NCI-H524 (cell line): ENCODE measurements at places on chromosomes 1 and 21.

DNA sequence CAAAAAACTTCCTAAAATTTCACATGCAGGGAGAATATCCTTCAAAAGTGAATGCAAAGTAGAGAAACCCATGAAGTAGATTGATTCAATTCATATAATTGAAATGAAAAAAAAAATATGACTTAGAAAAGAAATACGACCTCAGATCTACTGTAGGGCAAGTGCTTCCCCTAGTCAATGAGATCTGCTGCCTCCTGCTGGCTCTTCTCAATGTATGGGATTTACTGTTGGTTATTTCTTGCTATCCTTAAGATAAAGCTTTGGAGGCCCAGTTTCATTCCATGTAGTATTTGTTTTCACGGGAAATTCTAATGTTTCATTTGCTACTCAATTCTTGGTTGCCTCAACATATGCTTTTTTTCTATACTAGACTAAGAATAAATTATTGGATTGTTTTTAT is 46.2 kb downstream of the ZNF648 start:
- no peak for DNase-seq

GRCh38 chr1:165891111-165891860 is 63.9 kb downstream of the UCK2 start:
- no peak for DNase-seq

GRCh38 chr1:37100310-37100709 is 66.0 kb upstream of the GRIK3 start:
- no peak for DNase-seq

DNA sequence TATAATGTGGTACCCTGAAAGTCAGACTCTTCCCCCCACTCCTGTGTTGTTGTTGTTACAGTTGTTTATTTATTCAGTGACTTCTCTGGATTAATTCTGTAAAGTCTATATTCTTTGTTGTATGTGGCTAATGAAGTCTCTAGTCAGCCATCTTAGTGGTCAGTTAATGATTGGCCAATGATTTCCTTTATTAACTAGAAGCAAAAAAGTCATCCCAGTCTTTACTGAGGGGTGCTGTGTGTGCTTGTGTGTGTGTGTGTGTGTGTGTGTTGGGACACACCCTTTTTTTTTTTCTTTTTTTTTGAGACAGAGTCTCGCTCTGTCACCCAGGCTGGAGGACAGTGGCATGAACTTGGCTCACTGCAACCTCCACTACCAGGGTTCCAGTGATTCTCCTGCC is 37.3 kb upstream of the HYI start:
- no peak for DNase-seq

DNA sequence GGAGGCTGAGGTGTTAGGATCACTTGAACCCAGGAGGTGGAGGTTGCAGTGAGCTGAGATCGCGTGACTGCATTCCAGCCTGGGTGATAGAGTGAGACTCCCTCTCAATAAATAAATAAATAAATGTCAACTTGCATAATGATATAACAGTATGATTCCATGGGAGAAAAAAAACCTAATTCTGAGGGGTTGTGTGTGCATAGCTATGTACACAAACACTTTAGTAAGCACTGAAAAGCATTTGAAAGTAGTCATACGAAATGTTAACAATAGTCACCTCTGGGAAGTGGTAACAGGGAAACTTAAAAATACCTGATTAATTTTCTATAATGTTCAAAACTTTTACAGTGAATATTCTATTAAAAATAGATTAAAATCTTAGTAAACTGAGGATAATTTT is 43.2 kb downstream of the ANKRD13C start:
- DNase-seq: no peak

DNA sequence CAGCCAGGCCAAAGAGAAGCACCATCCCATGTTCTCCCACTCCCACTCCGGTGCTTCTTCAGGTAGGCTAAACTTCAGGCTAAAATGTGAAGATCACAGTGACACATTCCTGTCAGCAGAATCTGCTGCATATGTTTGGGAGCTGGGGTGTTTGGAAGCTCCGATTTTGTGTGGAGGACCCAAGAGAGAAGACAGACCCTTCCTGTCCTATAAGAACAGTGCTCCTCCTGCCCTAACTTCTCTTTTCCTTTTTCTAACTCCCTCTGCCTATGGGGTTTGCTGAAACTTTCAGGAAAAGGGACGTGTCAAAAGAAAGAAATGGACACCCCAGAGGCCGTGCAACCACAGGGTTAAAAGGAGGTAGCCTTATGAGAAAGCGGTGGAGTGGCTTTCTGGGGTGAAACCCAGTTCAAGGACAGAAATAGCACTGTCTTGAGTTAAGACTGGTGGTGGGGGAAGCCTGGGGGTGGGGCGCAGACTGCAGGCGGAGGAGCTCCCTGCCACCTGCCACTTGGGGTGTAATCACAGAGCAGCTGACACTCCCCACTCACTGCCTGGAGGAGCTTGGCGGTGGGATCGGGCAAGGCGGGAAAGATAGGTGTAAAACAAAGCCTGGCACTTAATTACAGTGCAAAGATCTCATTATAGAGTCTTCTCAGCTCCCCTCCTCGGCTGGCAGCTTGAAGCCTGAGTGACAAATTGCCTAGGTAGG is 645 bp upstream of the TLR5 start:
- DNase-seq: peak; percentile 53

- no peak for DNase-seq
Measured at GRCh38 chr21:36845070-36845469, 121.4 kb downstream of the HLCS start.

DNA sequence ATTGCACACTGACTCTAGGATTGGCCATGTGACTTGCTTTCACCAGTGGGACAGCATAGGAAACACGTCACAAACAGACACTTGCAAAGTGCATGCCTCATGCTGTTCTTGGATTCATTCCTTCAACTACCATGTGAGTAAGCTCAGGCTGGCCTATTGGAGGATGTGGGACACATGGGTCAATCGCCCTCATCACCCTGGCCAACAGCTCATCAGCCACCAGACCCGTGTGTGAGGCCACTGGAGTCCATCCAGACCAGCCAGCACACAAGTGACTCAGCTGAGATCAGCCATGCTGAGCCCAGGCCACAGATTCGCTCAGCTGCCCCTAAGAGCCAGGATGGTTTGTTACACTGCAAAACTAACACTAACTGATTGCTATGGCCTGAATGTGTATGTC is 216.1 kb upstream of the GRIK3 start:
- no peak for DNase-seq

DNA sequence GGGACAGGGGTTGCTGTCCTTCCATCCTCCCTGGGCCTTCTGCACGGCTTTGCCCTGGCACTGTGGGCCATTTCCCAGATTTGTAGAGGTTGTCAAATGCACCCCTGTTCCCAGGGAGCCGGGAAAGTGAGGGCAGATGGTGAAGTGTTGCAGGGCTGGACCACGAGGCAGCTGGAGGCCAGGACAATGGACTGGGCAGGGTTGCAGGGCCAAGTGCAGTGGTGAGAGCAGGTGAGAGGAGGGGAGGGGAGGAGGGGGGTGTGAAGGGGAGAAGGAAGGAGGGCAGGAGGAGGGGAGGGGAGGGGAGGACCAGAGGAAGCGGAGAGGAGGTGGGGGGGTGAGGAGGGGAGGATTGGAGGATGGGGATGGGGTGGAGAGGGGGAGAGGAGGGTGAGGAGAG is 443.9 kb downstream of the CAMTA1 start:
- no peak for DNase-seq

DNA sequence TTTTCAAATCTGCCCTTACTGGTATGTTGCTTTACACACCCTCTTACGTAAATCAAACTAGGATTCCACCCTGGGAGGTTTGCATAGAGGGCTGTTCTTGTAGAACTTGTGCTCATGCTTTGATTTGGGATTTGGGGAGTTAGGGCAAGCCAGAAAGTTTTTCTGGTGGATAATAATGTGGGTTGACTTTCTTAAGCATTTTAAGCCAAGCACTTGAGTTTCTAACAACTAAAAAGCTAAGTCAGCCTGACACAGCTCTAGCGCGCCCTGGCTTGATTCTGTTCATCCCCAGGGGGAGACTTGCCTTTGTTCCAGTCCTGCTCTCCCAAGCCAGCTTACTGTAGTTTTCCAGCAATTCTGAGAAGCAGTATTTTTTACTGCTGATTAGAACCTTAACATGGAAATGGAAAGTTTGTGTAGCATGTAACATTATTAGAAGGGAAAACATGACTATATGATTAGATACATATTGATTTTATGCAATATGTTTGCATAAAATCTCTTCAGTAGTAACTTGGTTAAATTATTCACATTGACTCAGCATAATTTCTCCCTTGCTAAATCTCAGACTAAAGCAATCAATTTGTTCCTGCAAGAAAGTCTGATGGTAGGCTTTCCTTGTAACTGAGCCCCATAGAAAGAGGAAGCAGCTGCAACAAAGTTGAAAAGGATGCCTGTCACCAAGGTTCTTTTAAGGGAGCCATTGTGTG is 11.0 kb upstream of the PGD start:
- DNase-seq: no peak

DNA sequence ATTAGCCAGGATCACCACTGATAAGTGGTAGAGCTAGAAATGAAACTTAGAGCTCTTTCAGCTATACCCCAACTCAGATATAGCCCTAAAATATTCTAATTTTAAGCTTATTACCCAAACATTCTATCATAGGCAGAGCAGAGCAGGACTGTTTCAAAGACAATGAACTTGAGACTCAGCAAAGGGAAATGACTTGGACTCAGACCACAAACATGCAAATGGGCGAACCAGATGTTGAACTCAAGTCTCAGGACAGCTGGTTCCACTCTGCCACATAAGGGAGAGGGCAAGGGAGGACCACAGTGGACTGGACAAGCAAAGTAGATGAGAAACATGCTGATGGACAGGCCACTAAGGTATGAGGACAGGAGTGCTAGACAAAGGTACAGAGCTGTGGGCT is 315.3 kb downstream of the OMA1 start:
- DNase-seq: no peak

DNA sequence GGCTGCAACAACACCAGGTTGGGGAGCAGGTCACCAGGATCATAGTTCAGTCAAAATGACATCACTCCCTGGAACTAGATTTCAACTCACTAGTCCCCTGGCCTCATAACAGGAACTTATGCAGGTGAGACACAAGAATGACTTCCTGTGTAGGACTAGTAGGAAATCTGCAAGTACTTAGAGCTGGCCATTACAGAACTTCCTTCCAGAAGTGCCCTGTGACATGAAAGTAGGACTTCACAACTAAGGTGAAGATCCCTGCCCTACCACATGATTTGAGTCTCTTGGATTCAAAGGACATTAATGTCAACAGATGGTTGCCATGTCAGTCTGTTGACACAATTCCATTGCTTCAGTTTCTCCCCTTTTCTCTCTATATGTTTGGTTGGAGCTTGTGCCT is 223.1 kb downstream of the RPS6KC1 start:
- DNase-seq: no peak

DNA sequence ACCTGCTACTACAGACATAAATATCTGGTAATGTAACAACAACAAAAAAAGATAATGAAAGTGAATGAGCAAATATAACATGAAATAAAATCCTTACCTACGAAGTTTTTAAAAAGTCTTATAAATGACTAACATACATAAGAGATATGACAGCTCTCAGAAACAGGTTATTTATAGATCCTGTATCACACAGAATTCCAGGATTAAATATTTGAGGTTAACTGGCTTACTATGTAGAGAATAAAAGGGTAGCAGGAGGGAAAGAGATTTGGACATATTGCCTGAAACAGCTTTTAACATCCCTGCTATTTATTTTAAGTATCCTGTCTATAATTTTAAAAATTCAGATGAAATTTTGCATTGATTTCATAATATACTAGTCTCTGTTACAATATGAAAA is 16.3 kb downstream of the MYSM1 start:
- no peak for DNase-seq

- no peak for DNase-seq
Measured at GRCh38 chr1:179816196-179816960, 61.2 kb downstream of the TOR1AIP2 start.

DNA sequence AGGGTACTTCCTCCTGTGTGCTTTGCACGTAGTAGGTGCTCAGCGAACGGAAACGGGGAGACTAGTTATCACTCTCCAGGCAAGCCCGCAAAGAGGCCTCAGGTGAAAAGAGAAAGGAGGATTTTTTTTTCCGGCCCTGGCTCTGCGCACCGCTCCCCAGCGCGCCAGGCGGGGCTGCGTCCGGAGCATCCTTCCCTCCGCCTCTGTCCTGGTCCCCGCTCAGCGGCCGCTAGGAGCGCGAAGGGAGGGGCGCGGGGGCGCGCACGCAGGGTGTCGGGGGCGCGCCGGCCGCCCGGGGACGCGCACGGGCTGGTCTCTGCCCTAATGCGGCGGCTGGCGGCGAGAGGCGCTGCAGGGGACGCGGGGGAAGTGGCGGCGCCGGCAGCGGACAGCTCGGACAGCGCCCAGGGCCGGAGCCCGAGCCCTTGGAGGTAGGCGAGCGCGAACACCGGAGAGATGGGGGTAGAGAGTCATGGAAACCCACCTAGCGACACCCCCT is 42.3 kb upstream of the NFASC start:
- peak; percentile 81 for DNase-seq

GRCh38 chr1:40630488-40631223 is 34.8 kb downstream of the RIMS3 start:
- DNase-seq: peak; percentile 9

- DNase-seq: no peak
Measured at GRCh38 chr1:18794051-18794450, 65.4 kb downstream of the TAS1R2 start.

- no peak for DNase-seq
Measured at GRCh38 chr1:7252411-7253117, 467.3 kb downstream of the CAMTA1 start.

GRCh38 chr1:5713101-5714010 is 278.9 kb downstream of the NPHP4 start:
- DNase-seq: no peak

GRCh38 chr1:40044110-40044509 is 3.6 kb downstream of the CAP1 start:
- DNase-seq: no peak

DNA sequence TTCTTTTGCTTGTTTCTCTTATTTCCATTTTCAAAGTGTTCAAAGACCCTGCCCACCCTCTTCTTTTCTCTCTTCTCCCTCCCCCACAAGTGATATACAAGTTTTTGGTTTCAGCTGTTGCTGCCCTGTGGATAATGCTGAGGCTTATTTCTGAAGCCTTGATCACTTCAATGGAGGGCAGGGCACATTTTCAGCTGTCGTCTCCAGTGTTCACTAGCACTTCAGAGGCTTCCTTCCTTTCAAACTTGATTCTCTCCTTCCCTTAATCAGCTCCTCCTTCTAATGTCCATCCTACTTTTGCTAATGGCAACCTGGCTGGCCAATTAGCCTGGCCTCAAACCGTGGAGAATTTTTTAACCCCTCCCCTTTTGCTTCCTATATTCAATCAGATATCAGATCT is 435.7 kb upstream of the RUNX1 start:
- no peak for DNase-seq

DNA sequence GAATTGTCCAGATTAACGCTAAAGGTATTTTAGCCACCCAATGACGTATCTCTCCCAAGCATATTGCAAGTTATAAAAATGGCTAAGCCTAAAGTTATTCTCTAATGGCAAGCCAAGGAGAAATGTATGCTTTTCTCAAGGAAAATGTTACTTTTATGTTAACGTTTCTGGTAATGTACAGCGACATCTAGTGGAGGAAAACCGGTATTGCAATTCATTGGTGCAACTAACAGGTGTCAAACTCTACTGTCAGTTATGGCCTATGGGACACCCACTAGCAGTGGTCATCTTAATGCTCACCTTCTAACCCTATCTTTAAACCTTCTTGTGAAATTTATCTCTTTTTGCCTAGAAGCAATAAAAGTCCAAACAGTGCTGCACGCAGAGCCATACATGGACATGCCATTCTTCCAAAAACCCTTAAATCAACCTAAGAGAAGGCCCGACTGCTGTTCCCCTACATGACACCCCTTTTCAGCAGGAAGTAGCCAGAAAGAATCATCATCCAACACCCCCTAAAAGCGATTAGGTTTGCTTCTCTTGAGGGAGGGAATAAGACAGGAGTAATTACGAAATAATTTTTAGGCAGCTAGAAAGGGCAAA is 68.7 kb upstream of the LRIF1 start:
- DNase-seq: no peak
